Activated T-cell treated with anti-CD3 and anti-CD28 coated beads for 1 hour (primary cell): ENCODE measurements at places on chromosomes 6 and 20.

- DNase-seq: no peak
Observed at GRCh38 chr6:15775741-15776140, 112.9 kb upstream of the DTNBP1 start.

DNA sequence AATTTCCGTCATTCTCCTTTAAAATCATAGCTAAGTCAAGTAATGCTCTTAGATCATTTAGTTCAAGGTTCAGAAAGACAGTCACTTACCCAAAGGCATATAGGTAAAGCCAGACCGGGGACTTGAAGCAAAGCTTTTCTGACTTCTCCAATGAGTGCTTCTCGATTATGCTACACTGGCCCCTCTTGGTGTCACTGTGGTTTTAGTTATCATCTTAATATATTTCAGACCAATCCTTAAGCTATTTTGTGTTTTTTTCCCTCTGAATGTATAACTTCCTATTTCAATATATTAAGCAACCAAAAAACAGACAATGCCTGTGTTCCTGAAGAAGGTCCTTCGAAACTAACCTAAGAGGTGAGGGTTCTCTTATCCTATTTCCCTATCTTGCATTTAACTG lies 3.9 kb downstream of the PRDM1 start:
- DNase-seq: no peak

DNA sequence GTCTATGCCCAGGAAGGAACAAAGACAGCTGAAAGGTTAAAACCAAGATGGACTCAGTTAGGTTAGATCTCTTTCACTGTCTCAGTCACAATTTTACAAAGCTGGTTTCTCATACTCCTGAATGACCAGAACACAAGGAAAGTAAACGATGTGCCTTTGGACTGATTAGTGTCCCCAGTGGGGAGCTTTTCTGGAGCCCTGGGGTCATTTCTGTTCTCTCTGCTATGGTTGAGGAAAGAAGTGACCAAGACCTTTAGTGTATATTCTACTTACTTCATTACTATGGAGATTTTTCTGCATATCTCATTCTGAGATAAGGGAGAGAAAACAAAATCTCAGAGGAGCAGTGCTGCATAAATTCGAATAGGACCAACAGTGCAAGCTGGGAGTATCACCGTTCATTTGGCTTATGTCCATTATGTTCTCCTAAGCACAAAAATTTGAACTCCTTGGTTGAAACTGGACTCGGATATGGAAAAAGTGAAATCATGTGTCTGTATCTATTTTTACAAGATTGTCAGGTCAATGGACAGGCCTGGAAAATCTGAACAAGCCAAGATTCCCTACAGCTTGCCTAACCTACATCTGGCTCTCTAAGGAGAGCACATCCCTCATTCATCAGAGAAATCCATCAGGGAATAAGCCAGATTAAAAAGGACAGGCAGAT lies 34.4 kb upstream of the ENPP1 start:
- no peak for DNase-seq

DNA sequence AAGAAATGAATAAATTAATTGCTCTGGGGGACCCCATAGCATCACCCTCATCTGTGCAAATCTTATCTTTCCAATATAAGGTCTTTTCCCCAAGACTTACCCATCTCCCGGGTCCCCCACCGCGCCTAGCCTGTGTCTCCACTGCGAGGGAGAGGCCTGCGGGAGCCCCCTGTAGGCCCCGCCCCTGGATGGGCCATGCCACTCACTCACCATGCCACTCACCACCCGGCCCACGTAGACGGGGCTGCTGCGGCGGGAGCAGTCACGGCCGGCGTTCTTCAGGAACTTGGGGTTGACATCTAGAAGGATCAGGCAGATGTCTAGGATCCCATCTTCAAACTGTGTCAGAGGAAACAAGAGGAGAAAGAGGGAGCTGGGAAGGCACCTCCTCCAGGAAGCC lies 17.3 kb downstream of the TGM2 start:
- DNase-seq: no peak

DNA sequence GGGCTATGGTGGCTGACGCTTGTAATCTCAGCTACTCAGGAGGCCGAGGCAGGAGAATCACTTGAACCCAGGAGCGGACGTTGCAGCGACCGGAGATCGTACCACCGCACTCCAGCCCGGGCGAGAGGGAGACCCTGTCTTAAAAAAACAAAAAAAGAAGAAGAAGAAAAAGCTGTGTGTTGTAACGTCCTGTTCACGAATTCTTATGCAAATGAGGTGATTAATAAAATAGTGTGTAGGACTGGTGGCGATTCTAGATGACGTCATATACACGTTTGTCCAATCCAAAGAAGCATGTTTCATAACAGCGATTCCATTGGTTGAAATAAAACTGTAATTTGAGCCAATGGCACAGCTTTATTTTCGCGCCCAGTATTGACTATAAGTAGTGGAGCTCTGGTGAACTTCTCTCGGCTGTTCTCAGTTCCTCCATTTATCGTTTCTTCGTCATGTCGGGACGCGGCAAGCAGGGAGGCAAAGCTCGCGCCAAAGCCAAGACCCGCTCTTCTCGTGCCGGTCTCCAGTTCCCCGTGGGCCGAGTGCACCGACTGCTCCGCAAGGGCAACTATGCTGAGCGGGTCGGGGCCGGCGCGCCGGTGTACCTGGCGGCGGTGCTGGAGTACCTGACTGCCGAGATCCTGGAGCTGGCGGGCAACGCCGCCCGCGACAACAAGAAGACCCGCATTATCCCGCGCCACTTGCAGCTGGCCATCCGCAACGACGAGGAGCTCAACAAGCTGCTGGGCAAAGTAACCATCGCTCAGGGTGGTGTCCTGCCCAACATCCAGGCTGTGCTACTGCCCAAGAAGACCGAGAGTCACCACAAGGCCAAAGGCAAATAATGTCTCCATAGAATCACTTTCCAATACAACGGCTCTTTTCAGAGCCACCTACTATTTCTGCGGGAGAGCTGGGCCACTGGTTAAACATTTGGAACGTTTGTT lies 47.0 kb downstream of the OR2B2 start:
- peak; percentile 35 for DNase-seq

GRCh38 chr6:100171533-100172321 lies 177.7 kb upstream of the MCHR2 start:
- no peak for DNase-seq

- DNase-seq: no peak
Observed at GRCh38 chr6:160010067-160010466, 41.2 kb downstream of the IGF2R start.

DNA sequence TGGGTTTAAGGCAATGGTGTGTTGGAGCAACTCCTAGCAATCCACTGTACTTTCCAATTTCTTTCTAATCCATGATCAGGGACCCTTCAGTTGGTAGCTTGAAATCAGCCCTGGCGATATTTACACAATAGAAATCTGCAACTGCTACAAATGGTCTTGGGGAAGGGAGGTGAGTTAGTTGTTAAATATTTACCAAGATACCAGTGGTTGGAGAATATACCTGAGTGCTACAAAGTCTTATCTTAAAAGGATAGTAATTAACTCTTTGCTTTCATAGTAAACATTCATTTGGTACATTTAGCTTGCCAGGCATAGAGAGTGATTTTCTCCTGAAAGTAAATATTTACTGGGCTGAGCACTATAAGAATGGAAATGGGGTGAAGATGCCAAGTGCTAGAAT lies 568.2 kb downstream of the BCKDHB start:
- no peak for DNase-seq

DNA sequence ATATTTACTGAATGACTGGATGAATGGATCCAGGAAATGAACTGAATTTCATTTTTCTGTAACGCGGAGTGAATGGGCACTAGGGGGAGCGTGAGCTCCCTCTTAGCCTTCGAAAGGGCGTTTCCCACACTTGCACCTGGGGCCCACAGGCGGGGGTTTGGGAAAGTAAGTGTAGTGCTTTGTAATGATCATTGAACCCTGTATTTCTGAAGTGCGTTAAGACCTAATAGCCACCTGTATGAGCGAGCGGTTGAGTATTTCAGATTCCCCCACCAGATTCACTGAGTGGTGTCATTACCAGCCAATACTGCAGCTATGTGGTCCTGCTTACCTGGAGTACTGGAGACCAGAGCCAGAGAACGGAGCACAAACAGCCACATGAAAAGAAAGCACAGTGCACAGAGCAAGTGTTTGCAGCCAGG lies 10.5 kb downstream of the SYTL3 start:
- peak; percentile 30 for DNase-seq

- DNase-seq: no peak
Observed at GRCh38 chr6:81298751-81299150, 453.7 kb downstream of the TENT5A start.

DNA sequence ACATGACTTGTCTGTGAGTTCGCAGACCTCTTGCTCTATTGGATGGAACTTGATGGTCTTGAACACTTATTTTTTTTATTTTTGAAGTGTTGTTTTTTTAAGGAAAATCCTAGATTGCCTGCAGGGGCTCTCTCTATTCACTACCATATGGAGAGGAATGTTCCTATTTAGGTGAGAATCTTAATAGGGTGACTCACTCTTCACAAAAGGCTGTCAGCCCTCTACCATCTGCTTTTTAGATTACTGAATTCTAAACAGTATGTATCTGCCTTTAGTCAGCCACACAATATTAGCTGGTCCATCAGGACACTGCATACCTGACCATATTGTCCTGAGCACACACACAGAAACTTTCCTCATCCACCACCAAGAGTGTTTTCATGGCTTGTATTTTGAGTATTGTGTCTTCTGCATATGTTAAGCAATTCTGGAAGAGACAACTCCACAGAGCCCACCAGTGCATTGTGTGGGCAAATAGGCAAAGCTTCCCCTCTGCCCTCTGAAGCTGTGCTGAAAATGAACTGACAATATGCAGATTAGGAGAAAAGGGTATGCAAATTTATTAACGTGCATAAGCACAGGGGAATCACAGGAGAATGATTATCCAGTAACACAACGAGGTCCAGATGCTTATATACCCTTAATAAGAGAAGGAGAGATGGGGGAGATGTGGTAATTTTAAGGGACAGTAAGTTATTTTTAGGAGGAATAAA lies 6.6 kb upstream of the BTBD9 start:
- no peak for DNase-seq

DNA sequence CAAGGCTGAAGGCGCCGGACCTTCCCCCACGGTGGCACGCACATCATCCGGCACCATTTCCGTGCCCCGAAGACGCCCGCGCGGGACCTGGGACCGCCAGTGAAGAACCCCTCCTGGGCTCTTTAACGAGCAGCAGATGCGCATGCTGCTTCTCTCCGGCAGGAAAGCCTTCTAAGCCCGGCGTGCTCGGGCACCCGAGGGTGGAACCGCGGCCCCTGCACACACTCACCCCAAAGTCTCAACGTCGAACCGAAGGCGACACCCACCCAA lies 240 bp downstream of the FOXQ1 start:
- no peak for DNase-seq

- no peak for DNase-seq
Observed at GRCh38 chr6:6699741-6700367, 111.3 kb downstream of the LY86 start.
